ENCODE measurements at places on chromosomes 12 and 14. TPM values are rescaled to one million over a fixed set of nuclear protein-coding genes. Genes with fewer than 3 reads are reported as not detected.

DNA sequence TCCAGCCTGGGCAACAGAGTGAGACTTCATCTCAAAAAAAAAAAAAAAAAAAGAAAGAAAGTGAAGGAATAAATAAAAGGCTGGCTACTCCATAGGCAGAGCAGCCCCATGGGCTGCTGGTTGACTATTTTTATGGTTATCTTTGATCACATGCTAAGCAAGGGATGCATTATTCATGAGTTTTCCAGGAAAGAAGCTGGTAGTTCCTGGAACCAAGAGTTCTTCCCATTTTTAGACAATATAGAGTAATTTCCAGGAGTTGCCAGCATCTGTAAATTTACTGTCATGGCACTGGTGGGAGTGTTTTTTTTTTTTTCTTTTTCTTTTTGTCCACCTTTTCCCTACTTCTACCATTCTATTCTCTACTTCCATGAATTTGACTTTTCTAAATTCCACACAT, 24.2 kb downstream of the FGD4 start:
- H3K27me3 ChIP-seq = peaks cover 2% of the 10 kb centered on the region
- H3K4me3 ChIP-seq = no peak overlapping the region
- no peaks in the 10 kb centered on the region for H3K36me3 ChIP-seq
- H3K4me1 ChIP-seq = no peaks in the 10 kb centered on the region

DNA sequence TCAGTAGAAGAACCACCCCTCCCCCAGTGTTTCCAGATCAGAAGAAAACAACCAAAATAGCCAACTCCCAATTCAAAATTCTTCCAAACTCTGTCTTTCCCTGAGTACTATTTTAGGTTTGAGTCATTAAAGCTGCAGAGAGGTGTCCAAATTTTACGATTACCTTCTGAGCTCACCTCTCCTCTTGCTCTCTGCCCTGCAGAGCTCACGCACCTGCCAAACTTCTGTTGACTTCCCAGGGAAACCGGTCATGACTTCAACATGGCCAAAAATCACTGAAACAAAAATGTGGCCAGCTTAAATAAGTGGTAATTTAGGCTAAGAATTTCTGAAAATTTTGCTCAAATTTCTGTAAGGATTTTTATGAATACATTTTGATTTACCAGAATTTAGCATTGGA, 70.9 kb upstream of the OTX2 start:
- H3K36me3 ChIP-seq = no peaks in the 10 kb centered on the region
- peaks cover 4% of the 10 kb centered on the region for H3K27me3 ChIP-seq
- DNase-seq = no peak
- no peak overlapping the region for H3K4me3 ChIP-seq

GRCh38 chr12:51592034-51592705, 1.1 kb downstream of the SCN8A start:
- DNase-seq = no peak
- H3K27ac ChIP-seq = no peak overlapping the region
- peaks cover 53% of the 10 kb centered on the region for H3K27me3 ChIP-seq
- H3K4me3 ChIP-seq = peak overlapping the region; percentile 72
- H3K36me3 ChIP-seq = no peaks in the 10 kb centered on the region

- H3K27me3 ChIP-seq = peaks cover 25% of the 10 kb centered on the region
- DNase-seq = no peak
- no peak overlapping the region for H3K27ac ChIP-seq
- no peaks in the 10 kb centered on the region for H3K36me3 ChIP-seq
- H3K4me3 ChIP-seq = no peak overlapping the region
These were observed 24.8 kb upstream of the INF2 start for GRCh38 chr14:104664588-104664987.

- peak; percentile 69 for DNase-seq
- peaks cover 48% of the 10 kb centered on the region for H3K4me1 ChIP-seq
- H3K27me3 ChIP-seq = no peaks in the 10 kb centered on the region
- H3K27ac ChIP-seq = peak overlapping the region; percentile 94
- H3K4me3 ChIP-seq = peak overlapping the region; percentile 75
These were observed 58.5 kb downstream of the SLC4A8 start for GRCh38 chr12:51482929-51483697.

DNA sequence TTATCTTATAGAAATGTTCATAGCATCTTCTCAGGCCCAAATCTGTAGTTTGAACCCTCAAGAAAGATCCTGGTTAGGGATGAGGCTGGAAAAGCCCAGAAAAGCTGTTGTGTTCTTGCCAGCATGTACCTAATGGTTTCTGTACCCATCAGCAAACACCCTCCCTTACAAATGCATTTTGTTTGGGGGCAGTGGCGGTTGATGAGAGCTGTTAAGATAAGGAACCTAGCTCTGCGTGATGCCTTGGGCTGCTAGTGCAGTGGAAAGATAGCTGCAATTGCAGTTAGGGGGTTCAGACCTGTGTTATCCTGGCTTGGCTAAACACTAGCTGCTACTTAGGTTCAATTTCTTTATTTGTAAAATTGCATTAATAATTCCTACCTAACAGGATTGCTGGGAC, 3.6 kb downstream of the TPH2 start:
- no peaks in the 10 kb centered on the region for H3K36me3 ChIP-seq
- DNase-seq = no peak
- H3K4me1 ChIP-seq = no peaks in the 10 kb centered on the region
- H3K27ac ChIP-seq = no peak overlapping the region
- H3K27me3 ChIP-seq = peaks cover 34% of the 10 kb centered on the region

GRCh38 chr12:51932218-51933076, 19.1 kb upstream of the ACVR1B start:
- no peak overlapping the region for H3K27ac ChIP-seq
- no peaks in the 10 kb centered on the region for H3K36me3 ChIP-seq
- H3K4me1 ChIP-seq = no peaks in the 10 kb centered on the region

DNA sequence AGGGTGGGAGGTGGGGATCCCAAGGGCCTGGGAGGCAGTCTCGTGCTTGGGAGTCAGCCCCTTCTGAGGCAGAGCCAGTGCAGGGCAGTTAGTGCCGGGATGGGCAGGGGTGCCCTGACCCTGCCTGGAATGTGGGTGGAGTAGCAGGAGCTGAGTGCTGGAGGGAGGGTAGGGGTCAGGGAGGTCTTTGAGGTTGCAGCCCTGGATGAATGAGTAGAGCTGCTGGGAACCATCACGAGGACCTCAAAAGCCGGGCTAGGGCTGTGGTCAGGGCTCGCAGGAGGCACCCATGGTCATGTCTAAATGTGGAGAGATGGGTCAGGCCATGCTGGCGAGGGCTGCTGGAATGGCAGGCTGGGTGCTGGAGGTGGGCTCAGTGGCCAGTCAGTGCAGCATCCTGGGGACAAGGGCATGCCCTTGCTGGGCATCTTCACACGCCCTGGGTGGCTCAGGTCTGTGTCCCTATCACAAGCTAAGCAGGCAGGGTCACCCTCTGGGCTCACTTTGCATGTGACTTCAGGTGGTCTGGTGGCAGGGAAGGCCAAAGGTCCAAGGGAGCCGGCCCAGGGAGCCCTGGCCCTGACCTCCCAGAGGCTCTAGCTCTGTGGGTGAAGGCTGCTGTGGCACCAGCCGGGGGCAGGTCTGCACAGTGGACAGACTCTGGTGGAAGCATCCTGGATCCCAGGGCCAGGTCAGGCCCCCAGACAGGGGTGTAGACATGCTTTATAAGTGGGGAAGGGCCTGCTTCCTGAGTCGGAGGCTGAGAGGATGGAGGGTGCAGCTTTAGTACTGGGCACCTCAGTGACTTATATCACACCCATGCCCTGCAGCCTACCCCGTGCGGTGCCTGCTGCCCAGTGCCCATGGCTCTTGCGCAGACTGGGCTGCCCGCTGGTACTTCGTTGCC, 24.5 kb downstream of the PAPLN start:
- H3K27ac ChIP-seq = no peak overlapping the region
- H3K27me3 ChIP-seq = no peaks in the 10 kb centered on the region
- DNase-seq = no peak
- H3K36me3 ChIP-seq = no peaks in the 10 kb centered on the region
- H3K4me3 ChIP-seq = no peak overlapping the region

DNA sequence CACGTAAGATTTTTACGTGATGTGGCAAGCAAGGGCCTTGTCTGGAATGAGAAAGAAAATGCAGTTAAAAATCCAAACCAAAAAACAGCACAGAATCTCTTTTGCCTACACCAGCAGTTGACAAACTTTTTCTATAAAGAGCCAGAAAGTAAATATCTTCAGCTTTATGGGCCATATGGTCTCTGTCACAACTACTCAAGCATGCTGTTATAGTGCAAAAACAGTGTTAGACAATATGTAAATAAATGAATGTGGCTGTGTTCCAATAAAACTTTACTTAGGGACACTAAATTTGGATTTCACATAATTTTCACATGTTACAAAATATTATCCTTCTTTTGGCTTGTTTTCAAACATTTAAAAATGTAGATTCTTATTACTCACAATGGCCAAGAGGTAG, 6.2 kb upstream of the ELK3 start:
- no peaks in the 10 kb centered on the region for H3K27me3 ChIP-seq
- DNase-seq = no peak
- H3K4me3 ChIP-seq = no peak overlapping the region
- H3K27ac ChIP-seq = no peak overlapping the region

The ESRRB gene
- not detected for total RNA-seq

The AQP6 gene
- not detected for total RNA-seq

The GPR65 gene
- total RNA-seq = 21.9 TPM

The ZFHX2 gene
- 0.90 TPM for total RNA-seq

Data from activated CD8-positive, alpha-beta T cell treated with anti-CD3 and anti-CD28 coated beads, Interleukin-2, amount 10 ng/mL, durations not matched to agents 7 days and 5 days (primary cell).